ENCODE measurements at places on chromosomes 1 and 21.

DNA sequence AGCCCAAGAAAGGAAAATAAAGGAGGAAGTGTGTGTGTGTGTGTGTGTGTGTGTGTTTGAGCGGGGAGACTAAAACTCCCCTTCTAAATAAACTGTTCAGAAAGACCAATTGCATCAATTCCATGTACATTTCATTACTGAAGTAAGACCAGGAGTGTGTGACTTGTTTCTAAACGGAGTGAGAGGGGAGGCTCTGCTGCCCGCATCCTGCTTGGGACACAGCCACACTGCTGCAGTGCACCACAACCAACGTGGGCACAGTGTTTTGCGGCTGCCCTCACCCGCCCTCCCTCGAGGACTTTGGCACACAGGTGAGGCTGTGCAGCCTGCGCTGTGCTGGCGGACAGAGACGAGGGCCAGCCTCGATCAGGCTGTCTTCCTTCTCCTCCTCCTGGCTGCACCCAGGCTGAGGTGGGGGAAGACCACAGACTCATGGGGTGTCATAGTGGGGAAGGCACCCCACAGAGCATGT lies 31.0 kb upstream of the H6PD start:
- DNase-seq, result peak; percentile 62

- no peak for DNase-seq
Observed at GRCh38 chr1:109757936-109758786, 5.6 kb downstream of the EPS8L3 start.

DNA sequence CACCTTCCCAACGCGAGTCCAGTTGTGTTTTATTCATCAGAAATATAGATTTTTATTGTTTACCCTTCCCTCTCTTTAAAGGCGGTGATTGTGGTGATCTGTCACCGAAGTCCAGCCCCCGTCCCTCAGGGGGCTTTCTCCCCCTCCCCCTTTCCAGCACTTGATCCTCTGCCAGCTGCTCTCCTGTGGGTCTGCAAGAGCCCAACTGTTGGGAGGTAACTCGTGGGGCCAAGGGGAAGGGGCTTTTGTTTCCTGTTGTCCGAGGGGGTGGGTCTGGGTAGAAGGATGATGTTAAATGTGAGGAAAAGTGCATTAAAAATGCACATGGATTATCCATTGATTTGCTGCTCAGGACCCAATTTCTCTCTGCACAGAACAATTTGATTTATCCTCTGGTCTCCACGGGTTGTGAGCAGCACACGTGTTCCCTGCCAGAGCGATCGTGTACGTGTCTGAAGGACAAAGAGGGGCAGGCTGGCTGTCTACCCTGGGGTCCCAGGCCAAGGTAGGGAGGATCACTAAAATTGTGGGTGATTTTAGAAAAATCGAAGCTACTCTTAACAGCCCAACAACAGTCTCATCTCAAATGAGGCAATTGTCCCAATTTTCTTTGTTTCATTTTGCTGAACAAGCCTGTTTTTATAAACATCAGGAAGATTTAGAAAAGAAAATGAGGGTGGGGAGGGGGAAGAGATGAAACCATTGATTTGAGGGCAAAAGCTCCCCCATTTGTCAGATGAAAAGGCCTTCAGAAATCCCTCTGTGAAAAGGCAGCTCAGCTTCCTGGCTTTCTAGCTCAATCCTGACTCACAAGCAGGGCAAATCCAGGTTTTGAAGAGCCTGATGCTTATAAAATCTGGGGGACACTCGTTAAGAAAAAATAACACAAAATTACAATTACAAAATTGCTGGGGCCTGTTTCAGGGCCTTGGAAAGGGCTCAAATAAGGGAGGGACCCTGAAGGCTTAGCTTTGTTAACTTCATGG lies 176.2 kb downstream of the RHOU start:
- DNase-seq, result no peak

DNA sequence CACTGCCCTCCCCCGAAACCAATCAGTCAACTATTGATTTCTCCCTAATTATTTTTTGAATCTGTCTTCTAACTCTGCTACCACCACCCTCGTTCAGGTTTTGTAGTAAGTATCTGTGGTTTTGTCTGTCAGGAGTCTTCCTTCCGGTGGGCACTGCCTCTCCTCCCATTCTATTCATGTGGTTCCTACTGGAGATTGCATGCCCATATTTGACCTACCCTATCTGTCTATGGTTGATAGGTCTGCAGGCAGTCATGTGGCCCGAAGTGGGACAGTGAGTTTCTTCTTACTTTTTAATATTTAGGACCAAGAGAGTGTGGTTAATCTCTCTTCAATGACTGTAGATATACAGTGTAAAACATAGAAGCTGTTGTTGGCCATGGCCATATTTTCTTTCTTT lies 17.8 kb upstream of the MAST2 start:
- DNase-seq, result peak; percentile 46

GRCh38 chr1:85579622-85580021 lies 939 bp upstream of the CCN1 start:
- peak; percentile 3 for DNase-seq

DNA sequence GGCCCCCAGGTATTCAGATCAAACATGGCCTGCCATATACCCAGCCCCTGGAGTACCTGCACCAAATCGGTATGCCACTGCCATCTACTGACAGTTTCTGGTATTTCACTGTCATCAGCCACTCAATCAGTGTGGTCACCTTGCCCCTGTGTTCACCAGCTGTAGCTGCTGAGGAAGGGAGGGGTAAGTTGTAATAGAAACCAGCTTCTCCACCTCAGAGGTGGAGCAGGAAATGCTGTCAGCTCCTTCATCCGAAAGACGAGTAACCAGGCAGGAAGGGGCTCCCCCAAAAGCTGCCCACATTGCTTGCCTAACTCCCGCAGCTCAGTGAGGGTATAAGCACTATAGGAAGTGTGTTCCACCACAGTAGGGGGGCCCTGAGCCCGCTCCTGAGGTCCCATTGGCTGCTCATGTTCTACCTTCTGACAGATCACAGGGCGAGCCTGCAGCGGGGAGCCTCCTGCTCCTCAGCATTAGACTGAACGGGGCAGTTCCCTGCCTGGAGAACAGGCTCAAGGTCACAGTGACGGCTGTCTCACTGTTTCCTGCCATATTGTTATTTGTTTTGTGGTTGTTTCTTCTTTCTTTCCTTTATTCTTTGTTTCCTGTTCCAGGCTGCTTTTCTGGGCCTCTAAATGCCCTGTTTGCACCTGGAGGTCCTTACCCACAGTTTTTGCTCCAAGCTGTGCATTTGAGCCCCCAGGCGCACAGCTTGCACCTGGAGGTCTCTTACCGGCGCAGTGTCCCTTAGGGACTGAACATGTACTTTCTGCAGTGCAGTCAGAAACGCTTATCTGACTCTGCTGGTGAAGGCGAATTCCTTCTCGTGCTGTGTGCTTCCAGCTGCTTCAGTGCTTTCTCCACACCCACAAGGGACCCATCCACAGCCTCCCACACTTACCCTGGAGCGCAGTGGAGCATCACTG lies 1638.3 kb downstream of the MRPL39 start:
- DNase-seq, result peak; percentile 98

- DNase-seq, result peak; percentile 6
Observed at GRCh38 chr1:183180218-183180617, 5.8 kb upstream of the LAMC2 start.

GRCh38 chr1:110324667-110325066 lies 14.5 kb upstream of the RBM15 start:
- no peak for DNase-seq

- DNase-seq, result no peak
Observed at GRCh38 chr1:27402349-27402754, 9.9 kb downstream of the GPR3 start.

DNA sequence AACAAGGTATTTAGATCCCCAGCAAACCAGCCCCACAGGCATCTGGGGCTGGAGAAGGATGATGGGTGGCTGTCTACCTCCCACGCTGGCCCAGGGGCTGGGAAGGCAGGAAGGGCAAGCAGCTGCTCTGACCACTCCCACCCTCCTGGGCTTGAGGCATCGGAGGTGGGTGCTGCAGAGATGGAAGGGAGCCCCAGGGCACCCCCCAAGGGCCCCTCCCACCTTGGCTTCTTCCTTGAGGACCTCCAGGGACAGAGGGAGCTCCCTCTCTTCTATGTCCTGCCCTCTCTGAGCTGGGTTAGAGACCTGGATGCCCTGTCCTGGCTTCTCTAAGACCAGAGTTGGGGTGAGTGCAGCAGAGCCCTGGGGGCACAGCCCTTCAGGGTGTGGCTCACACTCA lies 3.1 kb downstream of the CD52 start:
- no peak for DNase-seq

GRCh38 chr1:178025613-178026356 lies 55.9 kb upstream of the SEC16B start:
- no peak for DNase-seq

DNA sequence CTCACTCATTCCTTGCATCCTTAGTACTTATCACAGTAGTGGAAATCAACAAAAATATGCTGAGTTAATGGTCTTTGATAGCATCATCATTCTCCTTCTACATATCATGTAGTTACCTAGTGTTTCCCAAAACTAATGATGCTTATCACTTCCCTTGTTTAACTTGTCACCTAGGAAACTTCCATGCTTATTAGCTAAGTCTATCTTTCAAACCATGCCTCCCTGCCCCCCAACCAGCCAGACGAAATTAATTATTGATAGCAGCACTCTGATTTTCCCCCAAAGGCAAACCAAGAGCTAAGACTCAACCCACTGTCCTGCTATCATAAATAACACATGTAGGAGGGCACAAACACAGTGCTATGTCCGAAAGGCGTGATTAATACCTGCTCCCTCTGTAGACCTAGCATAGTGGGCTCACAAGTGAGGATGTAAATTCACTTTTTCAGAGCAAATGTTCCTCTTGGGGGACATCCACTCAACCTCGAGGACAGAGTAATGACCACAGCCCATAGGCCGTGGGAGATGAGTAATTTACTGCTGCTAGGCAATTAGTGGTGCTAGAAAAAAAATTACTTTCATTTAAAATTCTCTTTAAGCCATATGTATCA lies 25.8 kb upstream of the LPAR3 start:
- no peak for DNase-seq

- DNase-seq, result no peak
Observed at GRCh38 chr21:28135646-28136045, 857.0 kb downstream of the LTN1 start.

DNA sequence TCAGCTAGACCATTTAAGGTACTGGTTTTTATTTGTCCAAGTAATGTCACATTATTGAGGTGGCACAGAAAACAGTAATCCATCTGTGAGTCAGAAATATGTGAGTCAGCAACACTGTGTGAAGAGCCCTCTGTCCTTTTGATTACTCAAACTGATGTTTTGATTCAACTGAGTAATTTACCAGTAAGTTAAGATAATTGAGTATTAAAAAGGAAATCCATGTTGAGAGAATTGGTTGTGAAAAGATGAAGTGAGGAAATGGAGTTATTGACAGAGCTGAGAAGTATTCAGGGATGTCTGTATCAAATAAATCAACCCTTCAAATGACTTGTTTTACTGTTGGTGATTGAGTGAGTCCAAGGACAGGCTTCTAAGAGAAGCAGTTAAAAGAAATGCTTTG lies 302.7 kb upstream of the SGIP1 start:
- no peak for DNase-seq

GRCh38 chr1:9345922-9346321 lies 53.2 kb downstream of the SPSB1 start:
- no peak for DNase-seq

GRCh38 chr1:29767088-29767685 lies 530.9 kb downstream of the PTPRU start:
- DNase-seq, result no peak

DNA sequence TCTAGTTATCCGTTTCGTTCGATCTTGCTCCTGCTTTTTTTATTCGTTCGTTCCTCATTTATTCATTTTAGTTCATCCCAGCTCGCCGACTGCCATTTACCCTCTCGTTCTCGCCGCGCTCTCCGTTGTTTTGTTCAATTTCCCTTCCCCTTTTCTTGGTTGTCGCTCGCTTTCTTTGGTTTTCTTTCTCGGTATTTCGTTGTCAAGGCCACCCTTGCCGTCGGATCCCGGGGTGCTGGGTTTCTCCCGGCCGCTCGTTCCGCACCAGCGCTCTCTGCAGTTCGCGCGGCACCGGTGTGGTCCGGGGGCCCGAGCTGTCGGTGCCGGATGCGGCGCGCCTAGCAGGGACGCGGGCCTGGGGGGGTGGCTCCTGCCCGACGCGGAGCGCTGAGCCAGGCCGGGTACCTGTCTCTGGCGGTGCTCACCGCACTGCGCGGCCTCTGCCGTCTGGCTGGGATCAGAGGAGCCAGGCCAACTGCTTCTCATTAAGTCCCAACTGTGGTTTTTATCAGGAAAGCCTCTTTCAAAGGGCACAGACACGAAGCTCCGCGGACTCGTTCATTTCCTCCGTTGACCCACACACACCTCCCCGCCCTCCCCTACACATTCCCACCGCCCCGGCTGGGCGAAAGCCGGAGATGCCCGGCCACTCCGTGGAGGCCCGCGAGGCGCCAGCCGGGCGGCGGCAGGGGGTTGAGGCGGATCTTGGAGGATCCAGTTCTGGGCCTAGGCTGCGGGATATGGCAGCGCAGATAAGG lies 1.6 kb downstream of the ALX3 start:
- peak; percentile 56 for DNase-seq

DNA sequence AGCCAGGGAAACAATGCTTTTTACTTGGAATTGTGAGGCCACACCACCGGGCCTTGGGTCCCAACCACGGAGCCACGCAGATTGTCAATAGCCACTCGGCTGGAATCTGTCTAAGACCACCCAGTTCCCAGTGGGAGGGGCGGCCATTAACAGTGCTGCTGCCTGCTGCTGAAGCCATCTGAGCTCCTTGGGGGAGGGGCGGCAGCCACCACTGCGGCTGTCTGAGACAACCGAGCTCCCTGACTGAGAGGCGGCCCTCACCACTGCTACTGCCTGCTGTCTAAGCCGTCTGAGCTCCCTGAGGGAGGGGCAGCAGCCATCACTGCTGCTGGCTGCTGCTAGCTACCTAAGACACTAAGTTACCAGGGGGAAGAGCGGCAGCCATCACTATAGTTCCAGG lies 64.3 kb downstream of the DMRTA2 start:
- no peak for DNase-seq

DNA sequence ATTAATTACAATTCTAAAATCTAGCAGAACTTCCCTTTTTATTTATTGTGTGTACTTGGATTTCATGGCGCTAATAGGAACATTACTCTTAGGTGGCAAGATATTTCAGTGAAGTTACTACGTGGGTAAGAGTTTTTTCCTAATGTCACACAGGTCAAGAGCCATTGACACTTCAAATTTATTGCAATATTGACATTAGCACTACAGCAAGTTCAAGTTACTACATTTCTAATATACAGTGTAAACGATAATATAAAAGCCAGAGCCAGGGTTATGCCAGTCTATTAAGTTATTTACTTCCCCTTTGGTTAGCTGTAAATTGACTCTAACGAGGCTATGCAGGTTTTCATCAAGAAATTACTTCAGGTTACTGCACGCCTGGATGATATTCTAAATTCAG lies 29.7 kb downstream of the CHODL start:
- no peak for DNase-seq

GRCh38 chr1:23964790-23965740 lies 5.4 kb downstream of the PNRC2 start:
- peak; percentile 39 for DNase-seq

GRCh38 chr1:223301371-223301770 lies 62.6 kb downstream of the SUSD4 start:
- DNase-seq, result no peak

Measured in common myeloid progenitor, CD34-positive (primary cell).